Stimulated activated CD4-positive, alpha-beta T cell treated with anti-CD3 and anti-CD28 coated beads, Interleukin-1b, Interleukin-23, amount 100 ng/mL, for 24 hours (primary cell): ENCODE measurements at places on chromosomes 3 and 15.
A peak's percentile ranks its signal among the peaks of the same experiment; 100 is the strongest.

DNA sequence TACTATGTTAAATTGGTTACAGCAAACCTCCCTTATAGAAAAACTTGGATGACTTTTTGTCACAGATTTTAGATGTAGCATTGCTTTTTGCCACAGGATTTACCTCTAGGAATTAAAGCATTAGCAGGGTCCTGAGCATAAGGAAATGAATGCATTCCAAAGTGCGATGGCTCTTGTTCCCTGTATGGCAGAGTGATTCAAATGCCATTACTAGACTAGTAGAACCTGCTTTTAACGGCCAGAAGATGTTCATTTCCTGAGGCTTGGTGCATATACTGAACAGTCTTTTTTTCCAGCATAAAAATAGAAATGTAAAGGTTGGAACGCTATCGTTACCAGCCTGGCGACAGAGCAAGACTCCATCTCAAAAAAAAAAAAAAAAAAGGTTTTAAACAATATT, 59.4 kb downstream of the WNT5A start:
- DNase-seq = no peak

- no peak for DNase-seq
Measured at GRCh38 chr15:26888761-26889160, 21.9 kb downstream of the GABRA5 start.

DNA sequence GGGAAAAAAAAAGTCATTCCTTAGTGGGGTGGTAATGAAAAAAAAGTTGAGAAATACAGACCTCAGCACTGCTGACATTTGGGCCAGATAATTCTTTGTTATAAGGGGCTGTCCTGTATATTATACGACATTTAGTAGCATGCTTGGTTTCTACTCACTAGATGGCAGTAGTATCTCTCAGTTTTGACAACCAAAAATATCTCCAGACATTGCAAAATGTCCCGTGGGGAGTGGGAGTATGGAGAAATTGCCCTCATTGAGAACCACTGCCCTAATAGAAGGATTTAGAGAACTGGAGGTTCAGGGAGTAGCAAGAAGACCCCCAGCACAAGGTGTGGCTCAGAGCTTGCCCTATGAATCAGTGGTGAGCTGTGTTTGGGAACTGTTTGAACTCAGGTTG, 28.6 kb upstream of the TEX264 start:
- no peak for DNase-seq

DNA sequence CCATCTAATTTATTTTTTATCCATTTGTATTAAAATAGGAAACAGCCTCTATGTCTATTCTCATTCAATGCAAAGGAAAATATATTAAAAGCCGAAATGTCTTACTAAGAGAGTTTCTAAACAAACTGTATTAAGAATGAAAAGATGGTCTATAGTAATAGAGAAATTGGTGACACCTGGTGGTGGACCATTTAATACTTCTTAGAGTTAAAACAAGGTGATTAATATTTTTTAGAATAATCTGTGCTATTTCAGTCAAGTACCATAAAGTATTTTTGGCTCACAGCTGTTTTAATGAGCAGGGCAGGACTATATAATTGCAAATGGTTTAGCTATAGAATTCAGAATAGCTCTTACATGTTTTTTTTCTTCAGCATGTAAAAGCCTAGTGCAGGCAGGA, 55.7 kb downstream of the SYNPR start:
- DNase-seq = no peak

GRCh38 chr3:146542978-146543377, 1.4 kb downstream of the PLSCR1 start:
- no peak for DNase-seq

DNA sequence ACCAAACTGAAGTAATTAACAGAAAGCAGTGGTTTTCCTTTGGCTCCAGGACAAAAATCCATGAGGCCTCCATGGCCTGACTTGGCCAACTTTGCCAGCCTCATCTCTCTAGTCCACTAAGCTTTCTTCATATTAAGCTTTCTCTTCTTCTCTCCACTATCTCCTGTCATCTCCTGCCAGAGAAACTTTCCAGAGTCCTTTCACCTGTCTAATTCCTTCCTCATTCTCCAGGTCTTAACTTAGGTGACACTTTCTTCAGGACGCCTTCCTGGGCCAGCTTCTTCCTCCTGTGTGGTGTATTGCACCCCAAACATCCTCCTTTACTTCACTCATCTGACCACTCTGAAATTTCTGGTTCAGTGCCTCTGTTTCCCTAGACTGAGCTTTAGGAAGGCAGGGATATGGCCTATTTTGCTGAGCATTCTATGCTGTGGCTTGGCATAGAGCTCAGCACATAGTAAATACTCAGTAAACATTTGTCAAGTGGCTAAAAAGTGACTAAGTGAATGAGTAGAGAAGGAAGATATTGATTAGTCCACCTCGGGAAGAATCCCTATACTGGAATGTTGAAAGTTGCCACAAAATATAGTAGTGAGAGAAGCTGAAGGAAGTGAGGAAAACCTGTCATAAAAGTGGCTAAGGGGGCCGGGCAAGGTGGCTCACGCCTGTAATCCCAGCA, 34.6 kb upstream of the IGF2BP2 start:
- DNase-seq = no peak

DNA sequence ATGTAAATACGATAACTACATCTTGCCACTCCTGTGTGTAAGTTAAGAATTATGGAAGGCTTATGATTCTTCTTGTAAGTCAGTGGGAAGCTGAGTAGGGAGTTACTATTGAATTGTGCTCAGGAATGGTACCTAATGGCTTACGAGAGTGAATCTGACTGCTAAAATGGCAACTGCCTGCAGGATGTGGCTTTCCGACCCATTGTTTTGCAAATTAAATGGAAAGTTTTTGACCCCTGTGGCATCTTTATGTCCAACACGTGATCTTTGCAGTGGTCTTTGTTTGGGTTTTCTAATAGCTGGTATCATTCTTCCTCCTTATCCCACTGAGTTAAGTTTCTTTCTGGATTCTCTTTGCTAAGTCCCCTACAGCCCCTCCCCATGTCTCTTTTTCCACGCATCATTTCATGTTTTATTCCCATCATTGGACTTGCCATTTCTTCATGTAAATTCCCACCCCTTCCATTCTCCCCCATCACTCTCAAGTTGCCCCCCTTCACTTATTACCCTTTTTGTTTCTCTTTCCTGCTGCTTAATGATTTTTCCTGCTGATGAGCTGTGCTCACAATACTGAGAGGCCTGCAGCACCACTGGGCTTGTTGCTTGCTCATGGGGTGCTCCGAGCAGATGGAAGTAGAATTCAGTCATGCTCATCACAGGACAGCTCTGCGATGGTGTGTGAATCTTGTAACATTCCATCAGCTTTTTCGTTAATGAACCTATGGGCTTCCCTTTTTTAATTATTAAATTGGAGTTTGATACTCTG, 428.2 kb upstream of the IL12A start:
- DNase-seq = no peak

DNA sequence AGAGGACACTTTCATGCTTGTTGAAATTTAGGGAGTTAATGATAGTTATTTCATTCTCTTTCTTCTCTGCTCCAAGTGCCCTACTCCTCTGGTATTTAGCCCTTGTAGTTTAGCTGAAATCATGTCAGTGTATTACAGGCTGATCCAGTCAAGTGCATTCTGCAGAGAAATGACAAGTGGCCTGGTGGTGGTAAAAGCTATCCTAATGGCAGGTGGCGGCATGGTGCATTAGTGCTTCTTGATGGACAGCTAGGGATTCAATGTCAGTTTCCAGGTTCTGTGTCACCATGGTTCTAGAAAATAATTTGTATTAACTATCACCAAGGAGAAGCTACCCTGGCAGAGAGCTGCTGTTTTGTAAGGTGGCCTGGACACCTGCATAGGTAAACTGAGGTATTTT, 90.0 kb upstream of the BNIP2 start:
- DNase-seq = no peak

GRCh38 chr3:66253790-66254620, 33.2 kb downstream of the SLC25A26 start:
- DNase-seq = no peak

DNA sequence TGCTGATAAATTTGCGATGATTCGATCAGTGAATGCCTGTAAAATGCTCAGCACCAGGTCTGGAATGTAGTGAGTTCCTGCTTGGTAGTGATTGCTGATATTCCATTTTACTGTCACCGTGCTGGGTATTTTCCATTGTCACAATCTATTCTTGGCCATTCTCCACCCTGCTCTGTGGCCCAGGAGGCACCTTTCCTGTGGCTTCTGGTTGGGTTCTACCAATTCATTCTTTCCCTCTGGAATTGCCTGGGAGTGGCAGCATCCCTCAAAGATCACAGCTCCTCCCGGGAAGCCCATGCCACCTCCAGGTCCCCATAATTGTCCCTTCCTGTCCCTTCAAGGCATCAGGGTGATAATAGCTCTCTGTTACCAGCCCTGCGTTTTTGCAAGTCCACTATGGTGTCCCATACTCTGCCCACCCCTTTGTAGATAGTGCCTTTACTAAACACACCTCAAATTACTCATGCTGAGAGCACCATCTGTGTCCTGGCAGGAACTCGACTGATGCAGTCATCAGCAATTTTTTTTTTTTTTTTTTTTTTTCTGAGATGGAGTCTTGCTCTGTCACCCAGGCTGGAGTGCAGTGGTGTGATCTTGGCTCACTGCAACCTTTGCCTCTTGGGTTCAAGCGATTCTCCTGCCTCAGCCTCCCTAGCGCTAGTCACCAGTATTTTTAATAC, 177.8 kb upstream of the PROK2 start:
- no peak for DNase-seq

DNA sequence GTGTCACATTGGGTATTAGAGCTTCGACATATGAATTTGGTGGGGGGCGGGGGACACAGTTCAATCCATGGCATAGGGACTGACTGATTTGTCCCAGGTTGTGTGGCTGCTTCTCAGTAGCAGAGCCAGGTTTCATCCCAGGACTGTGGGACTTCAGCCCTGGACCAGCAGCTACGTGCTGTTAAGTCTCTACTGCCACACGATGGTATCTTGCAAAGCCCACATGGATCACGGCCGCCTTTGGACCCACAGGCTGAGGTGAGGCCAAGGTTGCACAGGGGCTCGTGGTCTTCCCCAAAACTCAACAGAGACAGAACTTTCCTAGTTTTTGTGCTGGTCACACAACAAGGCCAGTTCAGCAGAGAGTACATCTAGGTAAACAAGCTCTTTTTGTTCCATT, 97.4 kb downstream of the LRRK1 start:
- no peak for DNase-seq

DNA sequence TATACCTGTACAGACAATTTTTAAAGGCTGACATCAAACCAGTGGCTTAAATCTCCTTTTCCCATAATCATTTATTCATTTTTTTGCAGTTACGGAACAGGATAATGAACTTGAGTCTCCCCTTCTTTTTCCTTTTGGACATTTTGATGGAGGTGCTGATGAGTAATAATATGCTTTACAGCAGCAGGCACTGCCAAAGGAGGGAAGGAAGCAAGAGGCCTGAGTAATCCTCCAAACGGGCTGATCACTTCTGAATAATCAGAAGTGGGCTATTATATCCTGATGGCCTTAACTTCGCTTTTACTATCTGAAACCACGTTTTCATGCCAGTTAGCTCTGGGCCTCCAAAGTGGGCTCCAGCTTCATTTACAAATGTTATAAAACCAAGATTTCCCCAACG, 527.2 kb downstream of the FOXP1 start:
- no peak for DNase-seq

- no peak for DNase-seq
Measured at GRCh38 chr3:61828880-61829721, 267.7 kb downstream of the PTPRG start.

- DNase-seq = no peak
Measured at GRCh38 chr3:154971341-154971740, 108.8 kb upstream of the MME start.

DNA sequence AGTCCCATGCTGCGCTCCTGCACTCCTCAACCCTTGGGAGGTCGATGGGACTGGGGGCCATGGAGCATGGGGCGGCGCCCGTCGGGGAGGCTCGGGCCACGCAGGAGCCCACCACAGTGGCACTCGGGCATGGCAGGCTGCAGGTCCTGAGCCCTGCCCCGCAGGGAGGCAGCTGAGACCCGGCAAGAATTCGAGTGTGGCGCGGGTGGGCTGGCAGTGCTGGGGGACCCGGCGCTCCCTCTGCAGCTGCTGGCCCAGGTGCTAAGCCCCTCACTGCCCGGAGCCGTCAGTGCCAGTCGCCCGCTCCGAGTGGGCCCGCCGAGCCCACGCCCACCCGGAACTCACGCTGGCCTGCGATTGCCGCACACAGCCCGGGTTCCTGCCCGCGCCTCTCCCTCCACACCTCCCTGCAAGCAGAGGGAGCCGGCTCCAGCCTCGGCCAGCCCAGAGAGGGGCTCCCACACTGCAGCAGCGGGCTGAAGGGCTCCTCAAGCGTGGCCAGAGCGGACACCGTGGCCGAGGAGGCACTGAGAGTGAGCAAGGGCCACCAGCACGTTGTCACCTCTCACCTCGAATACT, 200.3 kb downstream of the ROBO2 start:
- no peak for DNase-seq

- no peak for DNase-seq
Measured at GRCh38 chr3:107928084-107928445, 162.8 kb downstream of the CD47 start.

GRCh38 chr3:113695786-113696645, at the start of gene USF3:
USF3 (minus strand) TSS chr3:113696642; CDS start chr3:113674878, 21,764 bp downstream.
- peak; percentile 56 for DNase-seq

DNA sequence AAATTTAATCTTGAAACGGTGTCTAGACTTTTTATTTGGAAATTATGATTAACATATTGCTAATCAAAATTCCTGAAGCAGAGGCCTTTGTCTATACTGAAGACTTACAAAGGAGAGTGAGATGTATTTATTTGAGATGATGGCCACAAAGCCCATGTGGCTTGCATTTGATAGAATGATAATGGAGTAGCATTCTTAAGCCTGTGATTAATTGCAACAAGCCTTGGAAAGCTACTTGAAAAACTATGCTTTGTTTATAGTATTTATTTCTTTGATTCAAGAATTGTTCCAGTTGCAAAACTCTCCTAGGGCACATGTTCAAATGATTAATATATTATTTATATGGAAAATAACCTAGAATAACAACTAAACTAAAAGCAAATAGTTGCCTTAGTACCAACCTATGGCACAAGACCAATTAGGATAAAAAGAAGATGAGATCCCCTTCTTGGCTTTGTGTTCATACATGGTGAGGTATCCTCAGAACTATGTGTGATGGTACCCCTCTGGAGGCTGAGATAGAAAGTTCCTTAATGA, 244.1 kb upstream of the TBL1XR1 start:
- DNase-seq = no peak

DNA sequence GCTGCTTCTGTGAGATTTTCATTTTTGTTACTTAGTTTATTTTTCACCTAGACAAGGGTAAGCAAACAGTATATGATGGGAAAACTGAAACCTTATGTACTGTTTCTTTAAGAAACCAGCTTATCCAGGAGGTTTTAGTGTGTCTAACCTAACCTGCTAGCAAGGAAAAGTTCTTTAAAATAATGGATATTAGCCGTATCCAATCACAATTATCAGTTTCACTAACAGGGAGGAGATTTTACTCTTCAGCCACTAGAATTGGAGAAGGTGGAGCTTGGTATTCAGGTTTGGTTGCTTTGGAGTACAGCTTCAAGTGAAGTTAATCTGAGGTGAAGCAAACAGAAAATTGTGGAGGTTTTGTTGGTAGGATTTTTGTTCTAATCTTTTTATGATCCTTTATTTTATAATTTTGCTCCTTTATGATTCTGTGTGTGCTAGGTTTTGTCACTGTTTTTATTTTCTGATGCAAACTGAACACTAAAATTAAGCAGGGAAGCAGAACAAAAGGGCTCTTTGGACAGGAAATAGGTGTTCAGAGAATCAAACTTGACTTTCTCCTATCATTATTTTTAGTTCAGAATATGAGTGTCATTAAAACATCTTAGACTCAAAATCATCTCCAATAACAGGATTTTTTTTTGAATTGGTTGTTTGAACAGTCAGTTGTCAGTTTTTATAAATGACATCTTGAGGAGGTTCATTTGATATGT, 13.0 kb downstream of the ZFAND6 start:
- DNase-seq = no peak
